LHCN-M2 (cell line): ENCODE measurements at places on chromosomes 1 and 21. TPM values are rescaled to one million over a fixed set of nuclear protein-coding genes. Genes with fewer than 3 reads are reported as not detected.

Gene GUCA2B
- total RNA-seq = not detected in 2 replicates

Gene SMIM34
- not detected in 2 replicates for total RNA-seq

Gene PLPPR5
- total RNA-seq = 0.32 TPM in 1 of 2 replicates, not detected in the other

Gene OR2T33
- total RNA-seq = not detected in 2 replicates

Gene RHOU
- 0.58 and 0.86 TPM in 2 replicates for total RNA-seq
